ENCODE measurements at places on chromosomes 1 and 21. TPM values are rescaled to one million over a fixed set of nuclear protein-coding genes. Genes with fewer than 3 reads are reported as not detected.

- no peak for DNase-seq
Measured at GRCh38 chr1:183490932-183491331, 18.6 kb downstream of the SMG7 start.

Gene HPCAL4
- total RNA-seq = not detected

- no peak for DNase-seq
Measured at GRCh38 chr1:8660411-8660828, 157.0 kb downstream of the RERE start.

- no peak for DNase-seq
Measured at GRCh38 chr21:45509566-45510465, 32.4 kb downstream of the SLC19A1 start.

Gene TTC22
- 88.0 TPM for total RNA-seq

Gene LRRIQ3
- not detected for total RNA-seq

GRCh38 chr1:169928438-169929209 is 34.9 kb upstream of the SCYL3 start:
- no peak for DNase-seq

Gene NTMT2
- not detected for total RNA-seq

Measured in transverse colon (tissue), 4 donors.